ENCODE measurements at places on chromosomes 5 and 9.

DNA sequence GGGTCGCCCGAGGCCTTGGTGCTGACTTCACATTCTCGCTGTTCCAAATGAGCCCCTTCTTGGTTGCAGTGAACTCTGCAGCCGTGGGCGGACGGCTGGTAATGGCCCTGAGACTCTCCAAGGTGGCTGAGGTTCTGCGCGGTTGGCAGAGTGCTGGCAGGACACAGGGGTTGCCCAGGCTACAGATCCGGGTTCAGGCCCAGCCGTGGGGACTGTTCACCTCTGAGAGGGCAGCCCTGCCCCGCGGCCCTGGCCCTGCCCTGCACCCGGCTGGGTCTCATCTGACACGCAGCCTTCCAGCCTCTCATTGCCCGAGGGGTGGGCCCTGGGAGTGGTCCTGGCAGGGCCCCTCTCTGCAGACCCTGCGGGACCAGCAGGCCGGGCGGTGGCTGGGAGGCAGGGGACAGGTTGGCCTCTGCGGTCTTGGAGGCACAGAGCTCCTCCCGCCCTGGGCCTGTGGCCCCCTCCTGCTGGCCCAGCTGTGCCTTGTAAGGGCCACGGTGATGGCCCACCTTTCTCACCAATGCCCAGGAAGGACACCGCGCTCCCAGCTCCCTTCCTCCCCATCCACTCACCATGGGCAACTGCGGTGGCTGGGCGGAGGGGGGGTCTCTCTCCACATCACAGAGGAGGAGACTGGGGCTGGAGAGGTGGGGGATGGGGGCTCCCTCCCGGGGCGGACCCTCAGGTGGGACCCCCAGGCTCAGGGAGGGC is 51.6 kb downstream of the AHRR start:
- no peak for DNase-seq

DNA sequence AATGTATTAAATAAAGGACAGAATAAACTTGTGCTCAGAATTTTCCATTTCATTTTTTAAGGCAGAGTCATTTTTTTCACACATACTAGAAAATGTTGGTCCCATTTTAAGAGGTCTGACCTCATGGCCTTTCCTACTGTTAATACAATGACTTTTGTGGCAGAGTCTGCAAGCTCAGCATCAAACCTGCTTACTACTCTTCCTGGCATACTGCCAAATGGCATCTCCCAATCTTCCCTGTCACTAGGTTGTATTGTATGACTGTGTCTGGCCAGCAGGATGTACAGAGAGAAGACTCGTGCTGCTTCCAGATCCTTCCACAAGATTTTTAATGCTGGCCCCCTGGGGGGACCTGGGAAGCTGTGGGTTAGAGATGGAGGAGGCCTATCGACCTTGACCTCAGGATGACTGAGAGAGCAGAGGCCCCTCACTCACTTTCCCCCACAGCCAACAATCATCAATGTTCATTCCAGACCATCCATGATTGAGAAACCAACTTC is 64.7 kb downstream of the BARX1 start:
- no peak for DNase-seq

DNA sequence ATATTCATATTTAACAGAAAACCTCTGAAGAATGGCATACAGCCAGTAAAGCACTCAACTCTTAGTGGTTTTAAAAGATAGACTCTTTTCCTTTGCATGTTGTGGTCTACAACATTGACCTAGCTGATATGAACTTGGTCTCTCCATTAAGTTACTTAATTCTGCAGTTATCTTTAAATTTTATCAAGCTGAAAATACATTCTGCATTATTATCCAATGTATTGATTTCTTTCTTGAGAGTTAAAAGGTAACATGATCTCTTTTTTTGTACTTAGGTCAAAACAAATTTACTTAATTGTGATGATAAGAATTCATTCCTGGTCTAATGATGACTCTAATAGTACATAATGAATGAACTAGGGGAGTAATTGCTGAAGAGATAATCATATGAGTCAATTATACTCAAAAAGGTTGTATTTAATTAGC is 132.9 kb downstream of the STARD4 start:
- DNase-seq: no peak

- no peak for DNase-seq
These were observed 77.4 kb downstream of the SEC61B start for GRCh38 chr9:99299211-99300102.

- DNase-seq: no peak
These were observed 72.6 kb downstream of the ZNF354C start for GRCh38 chr5:179132586-179133355.

GRCh38 chr5:172594867-172595466 is 46.1 kb upstream of the NEURL1B start:
- no peak for DNase-seq

- DNase-seq: no peak
These were observed 567.2 kb downstream of the SLCO4C1 start for GRCh38 chr5:101728933-101729332.

GRCh38 chr5:10518347-10518746 is 45.5 kb upstream of the ANKRD33B start:
- DNase-seq: no peak

DNA sequence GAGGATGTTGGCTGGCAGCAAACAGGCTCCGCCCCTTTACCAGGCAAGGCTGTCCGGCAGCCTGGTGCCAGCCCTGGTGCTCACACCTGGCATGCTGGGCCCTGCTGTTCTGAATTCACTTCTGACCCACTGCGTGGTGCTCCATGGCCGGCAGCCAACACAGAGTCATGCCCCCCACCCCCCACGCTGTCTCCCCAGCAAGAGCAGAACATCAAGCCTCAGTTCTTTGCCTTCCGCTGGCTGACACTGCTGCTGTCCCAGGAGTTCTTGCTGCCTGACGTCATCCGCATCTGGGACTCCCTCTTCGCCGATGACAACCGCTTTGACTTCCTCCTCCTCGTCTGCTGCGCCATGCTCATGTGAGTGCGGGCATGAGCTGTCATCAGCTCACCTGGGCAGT is 12.6 kb upstream of the ENDOG start:
- DNase-seq: no peak

GRCh38 chr5:125043781-125044391 is 297.4 kb upstream of the ZNF608 start:
- no peak for DNase-seq

- no peak for DNase-seq
These were observed 132.7 kb upstream of the POU5F2 start for GRCh38 chr5:93874080-93874479.

- DNase-seq: no peak
These were observed 164.2 kb downstream of the AUH start for GRCh38 chr9:91197232-91198181.

DNA sequence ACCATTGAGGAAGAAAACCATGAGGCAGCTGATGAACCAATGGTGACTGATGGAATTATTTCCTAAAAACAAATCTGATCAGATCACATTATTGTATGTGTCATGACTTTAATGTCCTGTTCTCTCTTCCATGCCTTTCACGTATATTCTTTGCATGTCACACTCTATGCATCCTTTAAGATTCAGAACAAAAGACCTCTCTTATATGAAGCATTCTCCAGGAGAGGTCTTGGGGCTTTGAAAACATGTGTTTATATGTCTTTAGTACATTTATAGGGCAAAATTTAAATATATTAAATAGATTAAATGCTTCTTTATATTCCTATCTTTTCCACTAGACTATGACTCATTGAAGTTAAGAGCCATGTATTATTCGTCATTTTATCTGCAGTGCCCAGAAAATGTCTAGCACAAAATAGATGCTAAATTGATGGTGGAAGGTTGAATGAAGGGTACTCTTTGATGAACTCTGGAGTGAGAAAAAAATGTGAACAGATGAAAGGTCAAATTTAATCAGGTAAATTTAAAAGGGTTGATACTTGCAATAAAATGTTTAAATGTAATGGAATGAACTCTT is 196.3 kb downstream of the PSAT1 start:
- DNase-seq: no peak

DNA sequence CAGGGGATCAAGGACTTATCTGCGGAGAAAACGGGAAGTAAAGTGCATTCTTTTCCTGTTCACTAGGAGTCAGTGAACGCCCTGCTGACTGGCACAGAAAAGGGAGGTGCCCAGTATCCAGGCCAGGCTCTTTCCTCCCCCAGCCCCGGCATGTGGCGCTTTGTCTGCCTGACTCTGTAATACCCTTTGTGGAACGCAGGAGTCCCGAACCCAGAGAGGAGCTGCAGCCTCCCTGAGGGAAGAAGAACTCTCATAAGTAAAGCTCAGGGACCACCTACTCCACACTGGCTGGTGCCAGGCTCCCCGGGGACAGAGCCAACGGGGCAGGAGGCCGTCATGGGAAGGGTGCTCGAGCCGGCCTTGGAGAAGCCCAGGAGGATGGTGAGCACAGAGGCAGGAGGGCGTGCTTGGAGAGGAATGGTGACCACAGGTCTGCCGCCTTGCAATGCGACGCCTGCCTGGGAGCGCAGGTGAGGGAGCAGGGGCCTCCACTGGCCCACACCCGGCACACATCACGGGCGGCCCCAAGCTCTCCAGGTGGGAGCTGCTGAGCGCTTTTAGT is 31.5 kb downstream of the VAV2 start:
- DNase-seq: no peak

- DNase-seq: no peak
These were observed 127.5 kb upstream of the PANK3 start for GRCh38 chr5:168706655-168707069.

GRCh38 chr9:137046088-137046787 is at the start of gene NPDC1:
TSS of gene NPDC1 (minus strand) at chr9:137046177. CDS start at chr9:137045989, 188 bp downstream.
- peak; percentile 65 for DNase-seq

GRCh38 chr5:12805165-12805698 is 901.0 kb upstream of the CTNND2 start:
- no peak for DNase-seq

DNA sequence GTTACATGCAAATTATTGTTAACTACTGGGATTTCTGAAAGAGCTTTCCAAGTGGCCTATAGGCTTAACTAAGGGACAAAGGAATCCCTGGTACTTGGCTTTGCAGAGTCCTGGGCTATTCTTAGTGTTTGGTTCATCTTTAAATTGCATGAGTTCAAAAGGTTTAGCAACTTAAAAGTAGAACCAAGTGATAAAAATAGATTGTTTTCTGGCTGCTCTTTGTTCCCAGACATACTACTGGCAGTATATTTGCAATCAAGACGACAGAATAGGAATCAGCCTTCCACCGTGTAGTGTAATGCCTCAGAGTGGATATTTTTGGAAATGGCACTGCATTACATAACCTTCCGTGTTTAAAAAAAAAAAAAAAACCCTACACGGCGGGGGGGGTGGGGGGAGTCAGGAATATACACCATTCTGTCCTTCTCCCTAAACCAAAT is 1.0 kb downstream of the NREP start:
- no peak for DNase-seq

GRCh38 chr5:132380047-132380446 is 10.5 kb downstream of the SLC22A5 start:
- no peak for DNase-seq

DNA sequence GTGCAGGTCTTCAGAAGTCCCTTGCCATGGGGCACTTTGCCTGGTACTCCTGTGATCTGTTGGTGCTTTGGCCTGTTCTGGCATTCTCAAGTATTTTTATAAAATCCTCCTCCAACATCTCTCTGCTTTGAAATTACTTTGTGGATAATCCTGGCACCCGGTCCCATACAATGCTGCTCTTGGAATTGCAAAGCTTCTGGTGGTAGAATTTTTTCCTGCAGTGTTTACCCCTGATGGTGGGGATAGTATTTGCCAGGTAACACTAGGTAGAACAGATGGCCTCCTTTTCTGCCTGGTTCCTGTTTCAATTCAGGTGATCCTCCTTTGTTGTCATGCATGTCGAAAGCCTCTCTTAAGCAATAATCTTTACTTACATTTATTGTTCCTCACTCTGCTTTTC is 109.8 kb upstream of the ATP10B start:
- DNase-seq: no peak

- no peak for DNase-seq
These were observed 33.8 kb upstream of the OTULIN start for GRCh38 chr5:14630671-14631070.

DNA sequence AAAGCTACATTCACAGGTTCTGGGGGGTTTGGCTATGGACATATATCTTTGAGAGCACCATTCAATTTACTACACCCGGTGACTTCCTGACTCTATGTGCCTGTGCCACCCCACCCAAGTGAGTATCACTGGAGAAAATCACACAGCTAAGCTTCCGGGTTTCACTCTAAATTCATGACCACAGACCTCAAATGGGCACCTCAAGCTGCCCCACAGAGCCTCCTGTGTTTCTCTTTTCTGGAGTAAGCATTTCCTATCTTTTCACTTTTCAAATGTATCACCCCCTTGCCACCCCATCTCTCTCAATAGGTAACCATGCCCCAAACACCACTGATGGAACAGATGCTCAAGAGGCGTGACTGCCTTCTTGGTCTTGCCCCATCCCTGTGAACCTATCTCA is 49.2 kb upstream of the NEK6 start:
- DNase-seq: no peak

DNA sequence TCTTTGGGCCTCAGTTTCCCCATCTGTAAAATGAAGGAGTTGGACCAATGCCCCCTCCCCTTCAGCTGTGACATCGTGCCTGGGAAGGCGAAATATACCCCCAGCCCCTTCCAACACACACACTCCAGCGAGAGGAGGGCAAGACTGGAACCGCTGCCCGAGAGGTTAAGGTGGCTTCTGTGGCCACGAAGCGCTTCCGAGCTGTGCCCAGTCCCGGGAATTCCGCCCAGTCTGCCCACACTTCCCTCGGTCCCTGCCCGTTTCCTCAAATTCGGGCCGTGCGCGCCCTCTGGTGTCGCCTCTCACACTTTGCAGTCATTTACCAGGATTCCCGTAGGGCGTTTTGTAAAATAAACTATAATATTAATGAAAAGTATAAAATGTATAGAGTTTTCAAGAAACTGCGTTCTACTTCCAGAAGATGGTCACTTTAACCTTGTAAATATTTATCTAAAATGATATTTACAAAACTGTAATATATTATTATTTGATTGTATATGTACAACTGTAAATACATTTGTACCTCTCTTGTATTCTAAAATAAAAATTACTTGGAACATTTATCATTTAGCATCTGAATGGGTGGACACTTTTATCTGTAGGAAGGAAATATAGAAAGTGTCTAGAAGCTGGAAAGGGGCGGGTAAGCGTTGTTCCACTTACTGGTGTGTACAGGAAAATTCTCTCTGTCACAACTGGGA is 11.0 kb upstream of the EXOSC2 start:
- DNase-seq: peak; percentile 32

- DNase-seq: no peak
These were observed 182.0 kb downstream of the MAT2B start for GRCh38 chr5:163687414-163687813.

GRCh38 chr5:57720656-57721055 is 238.0 kb upstream of the ACTBL2 start:
- DNase-seq: no peak

GRCh38 chr5:57339521-57339920 is 143.1 kb downstream of the ACTBL2 start:
- no peak for DNase-seq

Data from effector CD8-positive, alpha-beta T cell (primary cell).